ENCODE measurements at places on chromosomes 2 and 18.

DNA sequence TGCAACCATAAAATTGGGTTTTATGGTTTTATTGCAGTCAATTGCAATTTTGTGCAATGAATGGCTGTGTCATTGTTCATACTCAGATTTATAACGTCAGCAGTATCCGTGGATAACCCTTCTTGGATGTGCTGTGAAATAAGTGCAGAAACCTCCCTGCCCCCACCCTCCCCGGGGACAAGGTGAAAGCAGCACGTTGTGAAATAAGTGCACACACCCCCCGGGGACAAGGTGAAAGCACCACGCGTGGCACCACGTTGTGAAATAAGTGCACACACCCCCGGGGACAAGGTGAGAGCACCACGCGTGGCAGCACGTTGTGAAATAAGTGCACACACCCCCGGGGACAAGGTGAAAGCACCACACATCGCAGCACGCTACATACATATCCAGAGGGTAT is 93.6 kb upstream of the NFATC1 start:
- DNase-seq, result no peak

DNA sequence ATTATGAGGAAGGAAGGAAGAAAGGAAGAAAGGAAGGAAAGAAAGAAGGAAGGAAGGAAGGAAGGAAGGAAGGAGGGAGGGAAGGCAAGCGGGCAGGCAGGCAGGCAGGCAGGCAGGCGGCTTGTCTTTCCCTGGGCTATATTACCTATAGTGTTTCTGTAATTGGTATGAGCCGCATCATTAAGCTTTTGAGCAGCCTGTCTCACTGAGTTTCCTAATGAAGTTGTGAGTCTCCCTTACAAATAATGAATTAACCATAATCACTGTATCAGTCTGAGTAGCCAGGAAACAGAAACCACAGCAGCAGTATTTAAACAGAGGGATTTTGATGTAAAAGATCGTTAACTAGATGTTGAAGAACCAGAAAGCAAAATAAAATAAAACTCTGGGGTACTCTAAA is 11.8 kb upstream of the SULT1C3 start:
- DNase-seq, result no peak

DNA sequence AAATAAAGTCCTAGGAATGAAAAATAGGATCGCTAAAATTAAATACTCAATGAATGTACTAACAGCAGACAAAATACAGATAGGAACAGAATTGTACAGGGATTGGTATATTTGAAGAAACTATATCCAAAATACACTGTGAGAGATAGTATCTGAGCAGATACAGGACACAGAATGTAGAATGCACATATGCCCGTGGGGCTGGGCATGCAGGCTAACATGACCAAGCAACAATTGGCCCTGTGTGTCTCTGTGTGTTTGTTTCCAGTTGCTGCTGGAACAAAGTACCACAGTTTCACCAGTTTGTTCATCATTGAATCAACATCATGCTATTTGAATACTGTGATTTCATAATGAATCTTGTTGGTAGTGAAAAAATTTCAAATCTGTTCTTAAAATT is 127.6 kb downstream of the PMAIP1 start:
- DNase-seq, result no peak

GRCh38 chr2:33267756-33268155 is 208.7 kb upstream of the RASGRP3 start:
- DNase-seq, result peak; percentile 52

GRCh38 chr2:96113367-96113677 is 3.0 kb downstream of the ADRA2B start:
- DNase-seq, result no peak

DNA sequence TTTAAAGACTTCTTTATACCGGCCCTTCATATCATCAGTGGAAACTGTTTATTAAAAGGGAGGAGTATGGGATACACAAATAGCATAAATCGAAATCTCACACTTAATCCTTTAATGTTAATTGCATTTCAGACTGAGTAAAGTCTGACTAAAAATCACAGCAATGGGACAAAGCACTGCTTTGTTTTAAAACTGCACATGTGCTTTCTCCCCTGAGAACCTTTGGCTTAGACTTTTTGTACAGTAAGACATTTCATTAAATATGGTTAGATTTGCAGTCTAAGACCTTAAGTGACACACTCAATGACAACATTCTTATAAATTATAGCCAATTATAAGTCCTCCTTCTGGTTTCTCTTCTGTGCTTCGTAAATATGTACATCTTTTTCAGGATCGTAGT is 12.5 kb downstream of the METTL21A start:
- DNase-seq, result no peak

- DNase-seq, result no peak
These were observed 1.3 kb upstream of the ZNF512 start for GRCh38 chr2:27581417-27582128.

GRCh38 chr2:2286592-2286991 is 44.5 kb downstream of the MYT1L start:
- DNase-seq, result no peak

DNA sequence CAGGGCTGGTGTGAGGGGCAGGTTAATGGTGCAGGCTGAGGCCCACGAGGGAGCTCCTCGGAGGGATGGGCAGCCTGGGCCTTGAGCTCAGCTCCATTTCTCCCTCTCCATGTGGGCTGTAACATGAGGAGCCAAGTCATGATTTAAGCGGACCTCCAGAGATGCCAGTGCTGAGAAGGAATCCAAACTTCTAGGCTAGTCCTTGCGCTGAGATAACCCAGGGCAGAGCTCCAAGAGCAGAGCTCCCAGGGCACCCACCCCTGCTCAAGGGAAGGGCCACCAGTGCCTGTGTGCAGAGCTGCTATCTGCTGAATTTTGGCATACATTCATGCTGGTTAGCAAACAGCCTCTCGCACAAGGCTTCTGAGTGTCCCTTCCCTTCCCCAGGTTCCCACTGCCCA is 95.1 kb downstream of the MRO start:
- no peak for DNase-seq

GRCh38 chr2:189631849-189632248 is 29.4 kb upstream of the ASNSD1 start:
- DNase-seq, result peak; percentile 8

GRCh38 chr2:239146011-239146641 is 254.7 kb downstream of the HDAC4 start:
- no peak for DNase-seq

DNA sequence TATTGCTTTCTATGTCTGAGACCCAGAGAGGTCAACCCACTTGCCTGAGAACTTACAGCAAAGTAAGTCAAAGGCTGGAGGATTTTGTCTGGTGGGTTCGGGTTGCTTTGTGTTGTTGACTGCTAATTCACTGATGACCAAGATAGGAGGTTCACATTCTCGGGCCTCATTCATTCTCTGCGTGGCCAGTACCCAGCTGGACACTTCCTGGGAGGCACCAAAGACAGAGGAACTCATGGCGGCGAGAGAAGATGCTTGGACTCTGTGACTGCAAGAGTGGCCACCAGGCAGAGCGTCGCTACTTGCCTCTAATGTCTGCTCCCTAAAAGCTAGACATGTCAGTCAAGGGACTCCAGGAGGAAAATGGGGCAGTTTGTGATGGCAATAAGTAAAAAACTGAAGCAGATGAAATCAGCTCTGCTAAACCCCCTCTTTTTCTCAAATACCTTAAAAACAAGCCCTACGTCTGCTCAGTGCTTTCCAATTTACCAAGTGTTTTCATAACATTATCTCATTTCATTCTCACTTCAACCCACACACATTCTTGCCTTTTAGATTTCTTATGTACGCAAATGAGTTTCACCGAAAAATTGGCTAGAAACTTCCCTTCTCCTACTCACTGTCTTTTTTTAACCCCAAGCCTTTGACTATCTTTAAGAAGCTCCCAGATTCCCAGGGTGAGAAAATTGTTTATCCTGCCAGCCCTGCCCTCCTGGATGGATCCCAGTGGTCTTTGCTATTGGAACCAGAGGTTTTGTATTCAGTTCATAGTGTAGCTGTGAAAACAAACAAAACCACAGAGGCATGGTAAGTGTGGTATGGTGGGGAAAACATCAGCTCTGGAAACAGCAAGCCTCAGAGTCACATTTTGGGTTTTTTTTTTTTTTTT is 4.9 kb upstream of the LBH start:
- DNase-seq, result peak; percentile 31

GRCh38 chr18:13328213-13328612 is 109.7 kb downstream of the LDLRAD4 start:
- no peak for DNase-seq

GRCh38 chr2:161905389-161906046 is 168.5 kb downstream of the DPP4 start:
- DNase-seq, result peak; percentile 5

GRCh38 chr2:225366731-225367130 is 32.8 kb upstream of the NYAP2 start:
- DNase-seq, result no peak

GRCh38 chr18:449374-449773 is 51.1 kb downstream of the COLEC12 start:
- DNase-seq, result no peak

DNA sequence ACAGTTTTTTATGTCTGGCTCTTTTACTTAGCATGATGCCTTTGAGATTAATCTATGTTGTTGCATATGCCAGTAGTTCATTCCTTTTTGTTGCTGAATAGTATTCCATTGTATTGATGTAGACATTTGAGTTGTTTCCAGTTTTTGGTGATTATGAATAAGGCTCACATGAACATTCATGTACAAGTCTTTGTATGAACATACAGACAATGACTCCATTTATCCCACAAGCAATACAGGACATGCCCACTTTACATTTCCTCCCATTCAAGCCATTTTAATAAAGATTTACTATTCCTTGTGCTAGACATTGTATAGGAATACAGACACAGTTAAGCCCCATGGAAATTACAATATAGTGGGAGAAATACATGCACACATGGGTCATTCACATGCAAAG is 118.0 kb downstream of the TRIM43 start:
- DNase-seq, result no peak

GRCh38 chr2:150376553-150377335 is 110.7 kb downstream of the RND3 start:
- peak; percentile 51 for DNase-seq

DNA sequence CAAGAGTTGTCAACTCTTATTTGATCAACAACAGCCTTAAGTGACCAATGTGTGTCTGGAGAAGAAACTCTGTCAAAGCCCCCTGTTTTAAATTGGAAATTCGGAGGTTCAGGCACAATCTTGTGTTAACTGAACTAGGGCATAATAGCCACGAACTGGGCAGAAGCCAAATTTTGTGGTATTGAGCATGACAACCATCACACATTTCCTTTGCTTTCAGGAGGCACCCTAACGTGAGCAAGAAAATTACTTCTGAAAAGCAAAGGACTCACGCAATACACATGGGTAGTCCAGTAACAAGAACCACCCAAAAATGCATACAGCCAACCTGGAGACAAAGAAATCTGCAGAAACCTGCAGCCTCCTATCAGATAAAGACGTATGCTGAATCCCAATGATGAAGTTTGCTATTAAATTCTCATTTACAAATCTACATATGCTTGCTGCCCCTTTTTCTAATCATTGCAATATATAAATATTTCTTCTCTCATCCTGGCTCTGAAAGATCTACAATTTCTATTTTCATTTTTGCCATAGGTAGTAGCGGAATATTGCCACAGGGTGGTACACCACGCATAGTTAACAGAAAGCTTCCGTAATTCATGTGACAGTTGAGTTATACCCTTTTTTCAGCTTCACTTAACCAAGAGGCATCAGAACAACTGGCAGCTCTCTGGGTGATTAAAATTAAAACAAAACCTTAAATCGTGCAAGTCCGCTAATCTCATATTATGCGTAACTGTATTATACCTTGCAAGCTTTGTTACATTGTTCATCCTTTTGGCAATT is 495.8 kb downstream of the NRXN1 start:
- DNase-seq, result peak; percentile 20

GRCh38 chr2:810397-810796 is 133.2 kb upstream of the TMEM18 start:
- no peak for DNase-seq
